Urinary bladder (tissue), 4 donors: ENCODE measurements at places on chromosomes 11 and 22.

GRCh38 chr22:35452810-35453743, 53.1 kb downstream of the MCM5 start:
- DNase-seq: no peak

GRCh38 chr11:128397362-128397761, 190.0 kb downstream of the ETS1 start:
- no peak for DNase-seq

GRCh38 chr11:100691896-100692653, 5.0 kb downstream of the ARHGAP42 start:
- DNase-seq: no peak

DNA sequence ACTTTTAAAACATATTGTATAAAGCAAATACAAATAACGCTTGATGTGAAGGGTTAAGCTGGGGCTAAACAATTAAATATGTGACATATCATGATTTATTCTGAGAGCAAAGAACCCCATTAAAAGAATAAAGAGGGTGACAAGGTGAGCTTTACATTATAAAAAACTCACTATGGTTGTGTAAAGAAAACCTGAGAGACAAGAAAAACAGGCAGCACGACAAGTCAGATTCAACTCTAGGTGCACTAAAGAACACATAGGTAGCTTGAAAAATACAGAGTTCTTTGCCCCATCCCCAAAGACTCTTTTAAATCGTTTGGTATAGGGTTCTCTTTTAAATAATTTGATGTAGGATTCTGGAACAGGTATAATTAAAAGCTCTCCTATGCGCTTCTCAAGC, 63.5 kb downstream of the LUZP2 start:
- DNase-seq: peak; percentile 28

GRCh38 chr11:129973809-129974208, 28.8 kb downstream of the PRDM10 start:
- DNase-seq: no peak

- DNase-seq: peak; percentile 63
These were observed 1.4 kb downstream of the CDC42BPG start for GRCh38 chr11:64842851-64843685.

DNA sequence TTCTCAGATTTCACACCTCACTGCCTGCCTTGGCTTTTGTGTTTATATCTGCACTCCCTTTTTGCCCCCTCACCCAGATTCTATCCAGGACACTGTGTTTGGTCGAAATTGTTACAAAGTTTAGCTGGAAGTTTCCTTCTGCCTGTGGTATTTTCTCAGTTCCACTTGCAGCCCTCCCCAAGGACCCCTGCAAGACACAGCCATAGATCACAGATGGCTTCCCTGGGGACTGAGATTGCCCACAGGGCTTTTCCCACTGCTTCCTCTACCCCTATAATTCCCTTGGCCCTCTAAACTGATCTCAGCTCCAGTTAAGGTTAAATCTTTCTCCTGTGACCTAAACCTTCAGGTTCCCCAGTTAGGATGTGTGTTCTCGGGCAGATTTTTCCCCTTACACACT, 146.1 kb upstream of the C11orf87 start:
- DNase-seq: no peak

DNA sequence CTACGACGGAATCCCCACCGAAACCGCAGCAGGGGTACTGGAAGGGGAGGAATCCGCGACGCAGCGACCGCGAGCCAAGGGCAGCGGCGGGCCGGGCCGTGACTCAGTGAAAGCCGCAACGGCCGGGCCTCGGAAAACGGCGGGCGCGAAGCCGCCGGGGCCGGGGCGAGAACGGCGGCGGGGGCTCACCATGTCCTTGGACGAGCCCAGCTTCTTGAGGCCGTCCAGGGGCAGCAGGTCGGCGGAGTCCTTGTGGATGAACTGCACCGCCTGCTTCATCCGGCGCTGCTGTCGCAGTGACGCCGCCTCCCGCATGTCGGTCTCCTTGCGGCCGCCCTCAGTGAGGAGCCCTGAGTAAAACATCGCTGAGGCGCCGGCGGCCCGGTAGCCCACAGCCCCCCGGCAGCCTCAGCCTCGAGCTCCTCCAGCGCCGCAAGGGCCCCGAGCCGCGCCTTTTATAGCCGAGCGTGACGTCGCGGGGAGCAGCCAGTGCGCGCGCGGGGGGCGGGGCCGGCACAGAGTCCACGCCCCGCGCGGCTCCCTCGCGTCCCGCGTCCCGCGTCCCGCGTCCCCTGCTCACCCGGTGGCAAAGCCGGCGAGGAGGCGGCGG, at the start of gene NRIP3:
NRIP3 (minus strand) TSS at position 429 of the 610 bp plus-strand sequence; CDS start at position 363, 66 bp downstream.
- DNase-seq: no peak

DNA sequence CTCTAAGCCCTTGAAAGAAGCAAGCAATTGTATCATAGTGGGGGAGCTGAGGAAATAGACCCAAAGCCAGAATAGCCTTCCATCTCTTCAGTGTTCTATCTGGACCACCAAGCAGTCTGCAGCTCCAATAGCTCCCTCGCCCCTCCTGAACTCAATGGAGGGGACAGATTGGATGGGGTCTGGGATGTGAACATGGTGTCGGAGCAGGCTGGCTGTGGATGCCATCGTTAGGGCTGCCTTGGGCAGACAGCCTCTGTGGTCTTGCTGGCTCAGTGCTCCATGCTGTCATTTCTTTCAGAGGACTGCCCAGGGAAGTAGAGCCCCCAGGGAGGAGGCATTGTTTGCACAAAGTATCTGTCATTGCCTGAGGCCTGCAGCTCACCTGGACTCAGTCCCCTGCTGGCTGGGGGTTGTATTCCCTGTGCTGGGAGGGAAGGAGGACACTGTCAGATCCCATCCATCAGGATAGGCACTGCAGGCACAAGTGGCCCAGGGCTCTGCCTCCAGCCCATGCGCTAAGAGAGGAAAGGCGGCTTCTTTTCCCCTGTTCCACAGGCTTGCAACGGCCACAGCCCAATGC, 537.7 kb downstream of the BUD13 start:
- no peak for DNase-seq

DNA sequence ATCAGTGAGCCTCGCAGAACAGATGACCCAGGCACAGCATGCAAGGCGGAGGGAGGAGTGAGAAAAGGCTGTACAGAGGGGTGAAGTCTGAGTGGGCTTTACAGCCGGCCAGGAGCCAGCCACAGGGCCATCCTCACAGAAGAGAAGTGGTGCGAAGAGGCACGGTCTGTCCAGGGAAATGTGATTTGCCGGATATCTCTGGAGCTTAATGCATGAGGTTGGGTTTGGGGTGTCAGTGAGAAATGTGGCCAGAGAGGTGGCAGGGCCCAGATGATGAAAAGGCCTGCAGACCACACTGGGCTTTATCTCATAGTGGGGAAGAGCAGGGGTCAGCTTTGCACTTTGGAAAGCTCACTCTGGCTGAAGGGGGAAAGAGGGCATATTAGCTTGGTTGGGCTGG, 255.2 kb downstream of the BUD13 start:
- DNase-seq: no peak

GRCh38 chr22:26023104-26023775, 146.0 kb upstream of the SEZ6L start:
- DNase-seq: no peak

GRCh38 chr11:93843906-93844305, 6.5 kb downstream of the VSTM5 start:
- DNase-seq: no peak

GRCh38 chr11:59480359-59480758, 7.2 kb downstream of the OR4D10 start:
- no peak for DNase-seq

- DNase-seq: no peak
These were observed 17.1 kb downstream of the MAFF start for GRCh38 chr22:38218661-38219622.

DNA sequence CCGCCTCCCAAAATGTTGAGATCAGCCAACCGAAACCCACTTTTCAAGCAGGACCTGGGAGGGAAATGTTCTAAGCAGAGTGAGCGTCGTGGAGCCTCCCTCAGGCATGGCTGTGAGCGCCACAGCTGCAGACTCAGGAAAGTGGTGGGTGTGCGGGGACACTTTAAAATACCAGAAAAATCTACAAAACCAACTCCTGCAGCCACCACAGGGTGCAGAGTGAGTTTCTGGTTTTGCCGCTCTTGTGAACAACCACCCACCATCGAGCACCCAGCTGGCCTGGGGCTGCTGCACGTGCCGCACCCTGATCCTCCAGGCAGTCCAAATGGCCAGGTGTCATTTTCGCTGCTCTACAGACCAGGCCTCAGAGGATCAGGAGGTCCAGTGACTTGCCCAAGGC, 46.9 kb downstream of the CELSR1 start:
- no peak for DNase-seq

DNA sequence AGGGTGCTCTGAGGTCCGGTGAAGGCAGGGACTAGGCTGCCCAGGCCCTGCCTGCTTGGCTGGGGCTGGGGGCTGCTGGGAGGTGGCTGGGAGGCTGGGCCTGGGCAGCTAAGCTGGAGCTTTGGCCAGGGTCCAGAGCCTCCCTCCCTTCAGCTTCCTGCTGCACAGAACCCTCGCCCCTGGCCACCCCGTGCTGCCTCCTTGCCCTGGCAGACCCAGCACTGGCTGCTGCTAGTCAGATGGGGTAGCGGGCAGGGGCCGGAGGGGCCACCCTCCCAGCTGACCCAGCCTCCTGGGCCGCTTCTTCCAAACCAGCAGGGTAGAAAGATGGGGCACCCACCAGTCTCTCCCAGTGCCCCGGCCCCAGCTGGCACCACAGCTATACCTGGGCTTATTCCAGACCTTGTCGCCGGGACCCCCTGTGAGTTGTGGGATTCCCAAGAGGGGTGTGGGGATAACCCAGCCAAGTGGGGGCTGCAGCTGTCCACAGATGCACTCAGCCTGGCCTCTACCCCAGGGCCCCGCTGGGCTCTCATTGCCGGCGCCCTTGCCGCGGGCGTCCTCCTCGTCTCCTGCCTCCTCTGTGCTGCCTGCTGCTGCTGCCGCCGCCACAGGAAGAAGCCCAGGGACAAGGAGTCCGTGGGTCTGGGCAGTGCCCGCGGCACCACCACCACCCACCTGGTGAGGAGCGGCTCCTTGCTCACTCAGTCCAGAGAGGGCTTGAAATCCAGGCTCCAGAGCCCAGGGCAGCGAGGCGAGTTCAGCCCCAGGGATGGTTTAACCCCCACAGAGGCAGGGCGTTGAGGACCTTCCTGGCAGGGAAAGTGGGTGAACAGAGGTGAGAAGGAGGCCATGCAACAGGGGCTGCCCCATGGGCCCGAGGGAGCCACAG, at the start of gene SYT8:
SYT8 (plus strand) TSS at position 212 of the 892 bp plus-strand sequence; CDS start at position 328, 116 bp downstream.
- DNase-seq: no peak
